ENCODE measurements at places on chromosomes 2 and 18.

DNA sequence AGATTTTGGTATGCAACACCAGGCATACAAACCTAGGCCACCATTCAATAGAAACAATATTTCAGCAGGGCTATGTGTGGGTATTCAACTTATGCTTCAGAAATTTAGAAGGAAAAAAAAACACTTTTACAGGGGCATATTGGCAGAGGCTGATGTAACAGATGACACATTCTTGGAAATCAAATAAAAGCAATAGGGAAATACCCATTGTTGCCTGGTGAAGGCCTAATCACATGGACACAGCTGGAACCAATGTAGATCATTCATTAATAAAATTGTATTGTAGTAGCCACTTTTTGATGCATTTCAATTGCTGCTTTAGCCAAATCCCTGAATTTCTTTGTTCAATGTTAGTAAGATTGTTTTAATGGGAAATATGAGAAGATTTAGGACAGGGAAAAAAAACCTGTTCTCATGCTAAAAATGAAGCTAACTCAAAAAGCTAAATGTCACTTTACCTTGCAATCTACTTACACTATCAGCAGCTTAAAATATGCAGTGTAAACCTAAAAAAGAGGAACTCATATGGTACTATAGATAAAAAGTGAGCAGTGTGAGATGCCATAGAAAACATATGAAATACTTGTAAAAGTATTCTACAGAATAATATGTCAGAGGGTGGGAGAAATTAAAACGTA is 289.4 kb downstream of the ZEB2 start:
- peak; percentile 16 for DNase-seq

DNA sequence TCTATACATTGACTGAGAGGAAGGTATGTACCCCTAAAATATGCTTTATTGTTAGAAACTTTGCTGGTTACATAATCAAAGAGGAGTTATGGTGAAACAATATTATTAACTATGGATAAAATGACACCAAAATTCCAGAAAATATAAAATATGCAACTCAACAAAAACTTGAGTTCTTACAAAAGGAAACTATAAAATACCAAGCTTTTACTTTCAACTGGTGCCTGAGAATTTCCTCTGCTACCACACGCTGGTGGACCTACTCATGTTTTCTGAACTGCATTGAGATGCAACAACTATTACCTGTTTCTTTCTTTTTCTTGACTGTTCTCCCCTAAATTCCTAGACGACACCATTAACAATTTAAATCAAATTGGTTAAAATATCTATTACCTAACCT is 8.2 kb upstream of the NFE2L2 start:
- no peak for DNase-seq

- no peak for DNase-seq
These were observed 1102.8 kb upstream of the KLHL29 start for GRCh38 chr2:22282220-22282619.

- no peak for DNase-seq
These were observed 1315.1 kb downstream of the SUCLG1 start for GRCh38 chr2:83143946-83144345.

- no peak for DNase-seq
These were observed 56.9 kb upstream of the HAAO start for GRCh38 chr2:42849311-42849710.

DNA sequence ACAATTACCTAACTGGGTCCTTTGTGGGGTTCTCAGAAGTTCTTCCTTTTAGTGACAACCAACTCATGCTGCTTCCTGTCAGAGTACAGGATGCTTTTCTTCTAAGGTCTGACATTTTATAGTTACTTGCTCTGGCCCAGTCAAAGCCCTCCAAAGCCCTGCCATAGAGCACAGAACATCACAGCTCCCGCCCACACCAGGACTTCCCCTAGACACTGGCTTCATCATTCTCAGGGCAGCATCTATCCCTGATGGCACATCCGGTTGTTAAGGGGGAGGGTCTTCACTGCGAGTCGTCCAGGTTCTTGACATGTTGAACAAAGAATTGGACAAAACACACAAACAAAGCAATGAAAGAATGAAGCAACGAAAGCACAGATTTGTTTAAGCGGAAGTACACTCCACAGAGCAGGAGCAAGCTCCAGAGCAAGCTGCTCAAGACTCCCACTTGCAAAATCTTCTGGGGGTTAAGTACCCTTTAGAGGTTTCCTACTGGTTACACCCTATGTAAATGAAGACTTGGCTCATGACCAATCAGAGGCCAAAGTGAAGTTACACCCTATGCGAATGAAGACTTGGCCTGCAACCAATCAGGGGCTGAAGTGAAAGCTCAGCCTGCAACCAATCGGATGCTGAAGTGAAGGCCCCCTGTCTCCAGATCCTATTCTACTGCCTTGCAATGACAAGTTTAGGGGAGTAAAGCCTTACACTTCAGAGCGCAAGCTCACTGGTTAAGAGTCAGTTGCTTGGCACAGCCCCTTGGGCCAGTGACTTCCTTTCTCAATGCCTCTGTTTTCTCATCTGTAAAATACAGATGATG is 79.0 kb downstream of the HDAC4 start:
- DNase-seq, result no peak

DNA sequence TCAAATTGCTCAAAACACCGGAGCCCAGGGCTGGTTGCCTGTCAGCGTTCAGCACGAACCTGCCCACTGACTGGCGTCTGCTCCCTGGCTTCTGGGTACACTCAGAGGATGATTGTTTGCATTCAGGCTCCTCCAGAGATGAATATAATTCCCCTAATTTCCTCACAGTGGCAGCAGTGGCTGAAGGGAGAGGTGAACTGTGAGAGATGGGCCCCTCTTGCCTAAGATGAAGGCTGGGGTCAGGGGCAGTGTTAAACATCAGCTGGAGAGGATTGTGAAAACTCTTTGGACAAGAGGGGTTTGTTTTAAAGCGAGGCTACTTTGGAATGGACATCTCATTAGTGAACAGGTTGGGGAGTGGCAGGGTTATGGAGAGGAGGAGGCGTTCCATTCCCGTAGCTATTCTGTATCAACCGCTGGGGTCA is 31.0 kb downstream of the TCF7L1 start:
- DNase-seq, result no peak

GRCh38 chr2:24276349-24276899 is 83.9 kb downstream of the ITSN2 start:
- DNase-seq, result no peak

DNA sequence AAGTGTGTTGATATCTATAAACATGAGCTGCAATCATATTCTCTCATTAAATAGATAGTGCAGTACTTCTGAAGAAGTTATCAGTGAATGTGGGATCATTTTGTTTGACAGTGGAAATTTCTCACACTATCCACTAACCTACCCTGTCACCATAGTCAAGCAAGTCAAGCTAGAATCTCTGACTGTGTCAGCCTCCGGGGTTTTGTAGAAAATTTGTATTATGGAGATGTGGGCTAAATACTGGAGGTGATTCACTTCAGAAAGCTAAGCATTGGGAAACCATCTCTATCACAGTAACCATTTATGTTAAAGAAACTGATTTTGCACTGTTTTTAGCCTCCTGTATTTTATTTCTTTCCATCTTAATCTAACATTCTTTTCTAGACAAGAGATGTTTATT is 126.6 kb upstream of the CREB1 start:
- no peak for DNase-seq

DNA sequence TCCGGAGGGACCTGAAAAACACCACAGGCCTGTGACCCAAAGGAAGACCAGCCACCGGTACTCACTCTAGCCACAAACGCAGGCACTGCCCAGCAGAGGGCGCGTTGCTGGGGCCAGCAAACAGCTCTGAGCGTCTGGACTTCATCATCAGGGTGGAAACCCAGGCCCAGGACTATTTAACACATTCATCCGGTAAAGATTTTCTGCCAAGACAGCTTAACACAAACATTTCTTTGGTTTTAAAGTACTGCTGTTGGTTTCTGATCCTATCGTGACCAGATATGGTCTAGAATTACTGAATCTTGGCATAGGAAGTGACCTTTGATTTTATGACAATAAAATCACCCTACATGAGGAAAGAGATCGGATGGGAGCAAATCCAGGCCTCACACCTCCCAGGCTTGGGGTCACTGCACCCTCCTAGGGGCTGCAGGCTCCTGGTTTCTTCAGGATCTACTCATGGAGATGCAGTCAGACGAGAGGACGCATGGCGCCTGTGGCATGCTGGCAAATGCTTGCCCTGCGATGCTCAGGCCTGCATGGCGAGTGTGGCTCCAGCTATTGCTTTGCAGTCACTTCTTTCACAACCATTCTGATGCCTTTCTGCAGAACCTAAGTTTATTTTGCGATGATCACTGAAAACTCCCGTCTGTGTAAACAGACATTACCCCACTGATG is 130.4 kb downstream of the COL4A4 start:
- DNase-seq, result no peak

- DNase-seq, result no peak
These were observed 148.5 kb downstream of the FHOD3 start for GRCh38 chr18:36446059-36446458.
